Astrocyte of the cerebellum (primary cell): ENCODE measurements at places on chromosomes 1 and 21.

DNA sequence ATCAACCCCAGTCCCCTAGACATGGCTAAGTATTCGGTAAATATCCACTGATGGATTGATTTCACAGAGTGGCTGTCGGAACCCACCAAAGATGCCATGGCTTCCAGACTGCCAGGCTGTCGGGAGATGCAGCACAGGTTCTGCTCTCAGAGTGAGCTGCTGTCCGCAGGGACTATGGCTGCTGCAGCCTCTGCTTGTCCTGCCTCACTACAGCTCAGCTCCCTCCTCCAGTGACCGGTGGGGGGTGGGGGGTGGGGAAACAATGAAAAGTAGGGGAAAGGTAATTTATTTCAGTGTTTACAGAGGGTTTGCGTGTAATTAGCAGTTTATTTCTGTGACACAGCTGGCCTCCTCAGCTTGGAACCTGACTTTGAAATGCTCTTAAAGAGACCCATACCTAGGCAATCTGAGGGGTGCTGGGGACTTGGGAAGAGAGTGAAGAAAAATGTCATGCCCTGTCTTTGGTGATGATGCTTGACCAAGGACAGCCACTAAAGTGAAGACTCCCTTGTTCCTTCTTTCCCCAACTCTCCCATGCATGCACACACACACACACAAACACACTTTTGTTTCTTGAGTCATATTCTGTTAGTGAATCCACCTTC is 109.0 kb downstream of the CACNA1E start:
- no peak for DNase-seq

DNA sequence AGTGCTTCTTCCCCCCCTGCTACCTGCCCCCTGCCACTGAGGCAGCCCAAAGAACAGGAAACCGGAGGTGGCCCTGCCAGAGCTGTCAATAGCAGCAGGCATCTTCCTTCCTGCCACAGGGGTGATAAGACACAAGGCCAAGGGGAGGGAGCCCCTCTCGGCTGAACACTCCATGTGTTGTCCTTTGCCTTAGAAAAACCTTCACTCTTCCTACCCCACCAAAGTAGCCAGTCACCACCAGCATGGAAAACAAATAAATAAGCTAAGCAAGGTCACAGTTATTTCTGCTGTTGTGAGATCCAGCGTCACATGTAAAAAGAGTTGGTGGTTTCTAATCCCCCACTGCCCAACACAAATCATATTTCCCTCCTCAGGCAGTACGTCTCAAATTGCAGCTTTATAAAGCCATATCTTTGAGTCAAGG is 104.8 kb upstream of the DPT start:
- no peak for DNase-seq

GRCh38 chr1:170095976-170096748 is 21.7 kb upstream of the KIFAP3 start:
- no peak for DNase-seq

DNA sequence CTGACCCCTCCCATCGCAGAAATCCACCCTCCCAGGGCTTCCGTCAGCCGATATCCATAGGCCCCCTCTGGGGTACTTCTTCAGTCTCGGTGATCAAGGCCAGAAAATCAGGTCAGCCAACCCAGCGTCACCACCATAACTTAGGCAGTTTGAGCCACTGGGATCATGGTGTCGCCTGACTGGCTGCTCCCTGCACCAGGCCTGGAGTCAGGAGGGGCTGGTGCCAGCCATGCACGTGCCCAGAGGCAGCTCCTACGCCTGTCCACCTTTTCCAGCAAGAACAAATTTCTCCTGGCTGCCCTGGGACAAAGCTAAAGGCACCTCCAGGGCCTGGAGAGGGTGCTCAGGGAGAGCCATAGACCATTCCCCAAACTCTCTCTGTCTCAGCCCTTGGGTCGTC is 4.8 kb upstream of the CTRC start:
- no peak for DNase-seq

DNA sequence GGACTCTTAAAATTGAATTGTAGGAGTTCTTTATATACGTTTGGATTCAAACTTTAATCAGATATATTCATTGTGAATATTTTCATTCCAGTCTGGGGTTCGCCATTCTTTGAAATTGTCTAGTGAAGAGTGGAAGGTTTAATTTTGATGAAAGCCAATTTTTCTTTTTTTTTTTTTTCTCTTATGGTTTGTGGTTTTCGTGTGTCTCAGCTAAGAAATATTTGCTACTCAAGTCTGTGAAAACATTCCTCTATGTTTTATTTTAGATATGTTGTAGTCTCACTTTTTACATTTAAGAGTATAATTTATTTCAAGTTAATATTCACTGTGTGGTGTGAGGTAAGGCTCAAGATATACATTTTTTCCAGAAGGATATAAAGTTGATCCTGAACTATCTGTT is 220.5 kb downstream of the KCNT2 start:
- DNase-seq: no peak

GRCh38 chr1:118963138-118963455 is 25.0 kb downstream of the TBX15 start:
- no peak for DNase-seq

DNA sequence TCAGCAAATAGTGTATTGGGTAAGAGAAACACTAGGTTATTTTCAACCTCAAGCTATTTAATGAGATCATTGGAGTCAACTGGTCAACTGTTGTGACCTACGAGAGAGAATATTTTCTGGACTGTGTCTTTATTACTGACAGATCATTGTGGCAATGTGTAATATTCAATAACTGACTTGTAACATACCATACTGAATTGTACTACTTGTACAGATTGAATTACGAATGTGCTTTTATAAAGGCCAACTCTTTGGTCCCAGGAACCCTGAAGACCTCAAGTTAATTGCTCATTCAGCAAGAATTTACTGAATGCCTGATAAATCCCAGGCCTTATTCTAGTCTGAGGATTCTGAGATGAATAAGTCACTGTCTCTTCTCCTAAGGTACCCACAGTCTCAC is 56.1 kb upstream of the CAMK1G start:
- DNase-seq: no peak

DNA sequence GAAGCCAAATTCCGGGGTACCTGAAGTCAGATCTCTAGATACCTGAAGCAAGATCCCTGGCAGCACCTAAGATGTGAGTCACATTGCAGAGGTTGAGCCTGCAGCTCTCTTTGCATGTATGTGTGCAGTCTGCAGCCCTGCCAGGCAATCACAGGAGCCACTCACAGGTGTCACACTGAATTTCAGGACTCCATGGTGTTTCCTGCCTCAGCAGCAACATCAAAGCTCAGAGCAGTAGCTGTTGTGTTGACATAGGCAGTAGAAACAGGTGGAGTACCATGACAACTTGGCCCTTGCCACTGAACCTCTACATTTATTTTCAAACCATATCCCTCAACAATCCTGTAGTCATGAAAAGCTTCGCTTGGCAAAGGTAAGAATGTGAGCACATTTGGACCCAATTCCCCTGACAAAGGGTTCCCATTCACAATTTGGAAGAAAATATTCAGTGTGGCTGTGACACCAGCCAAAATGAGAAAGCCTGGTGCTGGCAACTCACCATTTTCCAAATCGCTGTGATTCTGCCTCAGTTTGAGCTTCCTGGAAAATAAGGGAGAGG is 419.8 kb upstream of the NFIA start:
- DNase-seq: no peak

DNA sequence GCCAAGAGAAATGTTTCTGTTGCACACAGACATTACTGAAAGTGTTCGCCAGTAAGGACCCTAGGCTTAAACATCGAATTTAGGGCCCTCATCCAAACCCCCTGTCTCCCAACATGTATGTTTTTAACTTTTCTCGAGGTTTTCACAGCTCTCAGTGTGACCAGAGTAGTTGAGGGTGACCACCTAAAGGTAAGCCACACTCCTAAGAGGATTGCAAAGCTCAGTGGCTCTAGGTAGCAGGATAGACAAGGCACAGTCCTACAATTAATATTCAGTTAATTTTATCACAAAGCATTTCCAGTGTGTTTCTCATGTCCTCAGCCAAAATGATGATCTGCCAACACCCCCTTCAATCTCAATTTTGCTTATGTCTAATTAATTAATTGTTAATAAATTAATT is 695 bp upstream of the ALG14 start:
- no peak for DNase-seq

GRCh38 chr1:12231276-12231595 is 1.4 kb downstream of the VPS13D start:
- DNase-seq: no peak

- no peak for DNase-seq
Observed at GRCh38 chr1:227388214-227389168, 70.2 kb upstream of the CDC42BPA start.

DNA sequence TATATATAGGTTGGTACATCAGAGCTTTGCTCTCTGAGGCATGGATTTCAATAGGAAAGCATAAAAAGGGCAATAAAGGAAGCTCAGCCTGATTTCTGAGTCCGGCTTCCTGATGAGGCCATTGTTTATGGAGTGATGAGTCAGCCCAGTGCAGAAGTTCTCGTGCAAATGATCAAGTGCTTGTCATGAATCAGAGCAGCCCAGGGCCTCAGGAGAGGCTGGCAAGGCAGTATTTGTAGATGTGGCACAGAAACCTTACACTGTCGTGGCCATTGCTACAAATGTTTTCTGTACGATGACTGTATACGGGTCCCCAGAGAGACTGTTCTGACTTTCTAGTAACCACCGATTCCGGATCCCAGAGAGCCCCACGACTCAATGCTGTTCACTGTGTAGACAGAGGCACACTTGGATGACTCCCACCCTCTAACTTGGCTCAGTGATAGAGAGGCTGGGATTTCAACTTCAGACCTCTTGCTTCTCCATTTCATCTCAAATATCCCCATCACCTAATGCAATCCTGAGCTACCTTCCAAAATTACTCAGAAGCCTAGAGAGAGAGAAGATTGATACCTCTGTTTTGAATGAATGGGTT is 26.8 kb downstream of the UMODL1 start:
- DNase-seq: peak; percentile 85

- no peak for DNase-seq
Observed at GRCh38 chr1:51976846-51977602, 13.5 kb downstream of the RAB3B start.

GRCh38 chr1:102032534-102032933 is 35.8 kb upstream of the OLFM3 start:
- DNase-seq: no peak

GRCh38 chr1:21933397-21934248 is 3.5 kb downstream of the HSPG2 start:
- no peak for DNase-seq

DNA sequence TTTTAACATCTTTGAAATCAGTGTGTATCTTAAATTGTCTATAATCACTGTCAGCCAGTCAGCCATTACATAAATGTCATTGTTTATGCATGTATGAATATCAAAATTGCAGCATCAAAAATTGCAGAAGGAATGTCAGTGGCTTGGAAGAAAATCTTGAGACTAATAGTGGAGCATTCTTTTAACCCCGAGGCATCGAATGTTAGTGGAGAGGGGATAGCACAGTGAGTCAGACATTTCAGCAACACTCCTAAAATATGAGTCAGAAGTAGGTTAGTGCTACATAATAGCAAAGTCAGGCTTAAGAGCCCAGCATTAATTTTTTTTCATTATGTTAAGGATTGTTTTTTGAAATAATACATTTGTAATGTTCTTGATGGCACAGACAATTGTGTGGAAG is 45.5 kb downstream of the SNRPE start:
- DNase-seq: peak; percentile 80

DNA sequence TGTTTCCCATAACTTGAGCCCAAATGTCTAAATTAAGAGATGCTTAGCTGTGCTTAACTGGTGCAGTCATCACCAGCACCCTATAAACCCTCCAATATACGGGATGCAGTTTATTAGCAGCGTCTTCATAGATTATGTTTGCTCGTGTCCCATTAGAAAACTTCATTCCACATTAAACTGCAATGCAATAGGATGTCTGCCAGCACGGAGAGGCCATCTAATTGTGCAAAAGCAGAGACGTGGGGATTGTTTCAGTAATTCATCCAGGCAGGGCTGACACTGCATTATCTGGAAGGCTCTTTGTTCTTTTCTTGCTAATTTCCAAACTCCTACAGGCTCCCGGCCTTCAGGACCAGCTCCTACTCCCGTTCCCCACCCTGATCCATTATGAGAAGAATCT is 89.5 kb downstream of the CSMD2 start:
- DNase-seq: no peak

GRCh38 chr1:192817246-192817645 is 8.4 kb downstream of the RGS2 start:
- no peak for DNase-seq

- no peak for DNase-seq
Observed at GRCh38 chr1:182381962-182382819, 9.4 kb downstream of the GLUL start.

GRCh38 chr21:45497846-45498645 is 44.2 kb downstream of the SLC19A1 start:
- no peak for DNase-seq

- no peak for DNase-seq
Observed at GRCh38 chr1:12141163-12141850, 25.5 kb upstream of the TNFRSF1B start.

GRCh38 chr1:151908228-151908691 is 1.1 kb downstream of the THEM4 start:
- DNase-seq: no peak

GRCh38 chr1:3623441-3624199 is 1.2 kb upstream of the TPRG1L start:
- DNase-seq: no peak

DNA sequence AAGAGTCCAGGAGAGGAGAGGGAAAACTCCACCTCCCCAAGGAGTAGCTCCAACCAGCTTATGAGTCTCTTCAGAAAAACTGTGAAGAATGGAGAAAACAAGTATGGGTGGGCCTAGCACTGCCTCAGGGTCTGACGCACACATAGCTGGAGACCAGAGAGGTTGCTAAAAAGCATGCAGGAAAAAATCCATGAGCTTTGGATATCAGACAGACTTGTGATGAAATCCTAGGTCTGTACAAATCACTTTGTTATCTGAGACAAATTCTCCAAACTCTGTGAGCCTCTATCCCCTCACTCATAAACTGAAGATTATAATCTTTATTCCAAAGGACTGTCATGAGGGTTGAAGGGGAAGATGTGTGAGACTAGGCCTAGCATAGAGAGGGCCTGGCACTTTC is 141.5 kb upstream of the FGGY start:
- DNase-seq: no peak

GRCh38 chr21:24897883-24898282 is 709.4 kb downstream of the MRPL39 start:
- no peak for DNase-seq

GRCh38 chr1:115882913-115883902 is 42.3 kb upstream of the NHLH2 start:
- no peak for DNase-seq

- DNase-seq: no peak
Observed at GRCh38 chr1:94323311-94324177, 86.2 kb upstream of the ARHGAP29 start.

DNA sequence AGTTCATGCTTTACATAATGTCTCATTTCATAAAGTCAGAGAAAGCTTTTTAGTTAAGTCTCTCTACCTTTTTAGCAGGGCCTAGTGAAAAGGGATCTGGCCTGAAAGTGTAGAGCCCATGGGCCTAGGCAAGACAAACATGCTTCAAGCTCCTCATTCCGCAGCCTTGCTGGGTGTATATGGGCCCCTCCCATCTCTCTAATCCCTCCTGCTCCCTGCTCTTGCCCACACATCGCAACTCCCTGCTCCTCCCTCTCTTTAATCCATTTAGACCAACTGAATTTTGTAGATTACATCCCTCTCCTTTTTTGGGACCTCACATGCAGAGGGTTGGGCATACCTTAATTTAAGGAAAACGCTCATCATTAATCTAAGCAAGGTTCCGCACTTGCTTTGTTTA is 42.3 kb upstream of the CCDC190 start:
- DNase-seq: no peak
